ENCODE measurements at places on chromosomes 2 and 18.

- no peak for DNase-seq
These were observed 63.4 kb upstream of the PLA2R1 start for GRCh38 chr2:160125828-160126227.

DNA sequence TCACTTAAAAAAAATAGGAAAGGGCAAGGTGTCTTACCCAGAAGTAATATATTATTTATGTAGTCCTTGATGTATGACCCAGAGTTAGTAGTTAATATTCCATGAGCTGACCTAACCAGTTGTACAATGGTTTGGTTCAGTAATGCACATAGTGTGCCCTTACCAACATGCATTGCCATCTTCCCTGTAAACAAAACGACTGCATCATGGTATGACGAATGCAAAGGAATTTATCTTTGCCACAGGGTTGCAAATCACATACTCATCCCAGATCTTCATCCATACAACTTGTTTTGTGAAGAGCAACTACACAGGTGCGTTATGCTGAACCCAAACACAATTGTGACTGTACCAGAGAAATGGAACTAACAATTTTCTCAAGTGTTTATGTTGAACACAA is 68.9 kb upstream of the ZSWIM2 start:
- no peak for DNase-seq

- DNase-seq, result no peak
These were observed 199.1 kb downstream of the ZFP36L2 start for GRCh38 chr2:43027097-43027873.

- DNase-seq, result no peak
These were observed 25.6 kb downstream of the CNRIP1 start for GRCh38 chr2:68294187-68294586.

- no peak for DNase-seq
These were observed 87.8 kb upstream of the UPP2 start for GRCh38 chr2:158013891-158014290.

- DNase-seq, result no peak
These were observed 262.8 kb downstream of the KCNE4 start for GRCh38 chr2:223314811-223315210.

DNA sequence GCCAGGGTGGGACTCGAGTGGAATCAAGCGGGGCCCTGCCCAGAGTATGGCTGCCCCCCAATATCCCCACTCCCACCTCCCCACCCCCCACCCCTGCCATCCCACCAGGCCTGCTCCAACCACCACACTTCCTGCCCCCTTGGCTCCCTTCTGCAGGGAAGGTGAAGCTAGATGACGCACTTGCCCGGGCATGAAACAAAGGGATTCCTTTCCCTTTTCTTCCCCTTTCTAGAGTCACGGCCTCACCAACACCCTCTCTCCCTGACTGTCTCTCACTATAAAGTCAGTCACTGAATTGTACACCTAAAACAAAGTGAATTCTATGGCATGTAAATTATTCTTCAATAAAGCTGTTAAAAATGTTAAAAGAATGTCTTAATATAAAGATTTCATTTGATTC is 16.0 kb downstream of the ZBTB7C start:
- no peak for DNase-seq

GRCh38 chr2:153543635-153544071 is 65.1 kb upstream of the RPRM start:
- peak; percentile 14 for DNase-seq

GRCh38 chr2:21930226-21930625 is 806.5 kb downstream of the TDRD15 start:
- DNase-seq, result no peak

DNA sequence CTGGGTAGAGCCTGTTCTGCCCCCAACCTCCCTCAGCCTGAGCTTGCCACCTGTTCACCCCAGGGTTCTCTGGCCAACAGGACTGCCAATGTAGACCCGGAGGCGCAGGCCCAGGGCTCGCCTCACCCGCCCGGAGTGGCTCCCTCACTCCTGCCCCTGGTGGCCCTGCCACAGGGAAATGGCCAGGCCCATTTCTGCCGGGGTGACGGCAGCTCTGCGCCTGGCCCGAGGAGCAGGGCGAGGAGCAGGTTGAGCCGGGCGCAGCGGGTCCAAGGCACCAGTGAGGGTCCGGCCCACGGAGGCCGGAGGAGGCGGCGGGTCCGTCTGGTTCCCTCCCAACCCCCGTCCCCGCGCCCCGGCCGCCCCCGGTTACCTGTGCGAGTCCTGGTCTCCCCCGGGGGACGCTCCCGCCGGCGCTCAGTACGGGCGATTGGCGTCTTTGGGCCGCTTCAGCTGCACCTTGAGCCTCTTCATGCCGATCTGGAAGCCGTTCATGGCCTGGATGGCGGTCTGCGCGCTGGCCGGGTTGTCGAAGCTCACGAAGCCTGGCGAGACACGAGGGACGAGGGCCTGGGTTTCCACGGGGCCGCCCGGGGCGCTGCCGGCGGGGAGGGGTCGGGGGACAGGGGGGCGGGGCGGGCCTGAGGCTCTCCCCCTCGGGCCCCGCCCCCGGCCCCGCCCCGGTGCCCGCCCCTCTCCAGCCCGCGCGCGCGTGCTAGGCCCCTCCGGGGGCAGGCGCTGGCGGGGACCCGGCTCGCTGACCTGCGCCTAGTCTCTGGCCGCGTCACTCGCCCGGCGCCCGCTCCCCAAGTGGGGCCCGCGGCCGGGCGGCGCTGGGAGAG is 312.0 kb downstream of the CELF4 start:
- DNase-seq, result no peak
